ENCODE measurements at places on chromosomes 6 and 20. TPM values are rescaled to one million over a fixed set of nuclear protein-coding genes. Genes with fewer than 3 reads are reported as not detected.

Gene SCRT2
- total RNA-seq, result not detected

Gene RNF182
- not detected for total RNA-seq

Gene SMLR1
- not detected for total RNA-seq

Gene PDYN
- total RNA-seq, result not detected

DNA sequence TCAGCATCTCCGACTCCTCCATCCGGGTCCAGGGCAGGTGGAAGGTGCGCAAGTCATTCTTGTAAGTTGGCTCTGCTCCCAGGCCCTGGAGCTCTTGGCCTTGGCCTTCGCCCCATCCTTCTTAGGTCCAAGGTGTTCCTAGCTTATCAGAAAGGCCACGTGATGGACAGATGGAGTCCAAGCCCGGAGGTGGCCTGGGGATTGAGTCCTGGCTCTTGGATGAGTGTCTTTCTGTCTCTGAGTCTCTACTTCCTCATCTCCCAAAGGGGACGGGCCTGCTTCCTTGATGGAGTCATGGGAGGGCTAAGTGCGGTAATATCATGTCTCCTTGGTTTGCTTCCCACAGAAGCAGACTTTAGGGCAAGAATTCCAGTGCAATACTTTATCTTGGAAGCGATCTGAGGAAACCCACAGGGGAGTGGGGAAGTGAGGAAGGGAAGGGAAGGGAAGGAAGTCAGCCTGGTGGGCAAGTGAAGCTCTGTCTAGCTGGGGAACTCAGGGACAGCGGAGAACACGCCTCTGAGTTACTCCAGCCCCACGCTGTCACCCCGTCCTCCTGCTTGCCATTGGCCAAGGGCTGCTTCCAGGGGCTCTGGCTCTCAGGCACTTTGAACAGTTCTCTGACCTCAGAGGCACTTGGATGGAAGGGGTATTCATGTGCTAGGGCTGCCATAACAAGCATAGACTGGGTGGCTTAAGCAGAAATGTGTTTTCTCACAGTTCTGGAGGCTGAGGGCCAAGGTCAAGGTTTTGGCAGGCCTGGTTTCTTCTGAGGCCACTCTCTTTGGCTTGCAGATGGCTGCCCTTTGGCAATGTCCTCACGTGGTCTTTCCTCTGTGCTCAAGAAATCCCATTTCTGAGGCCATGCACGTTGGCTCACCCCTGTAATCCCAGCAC, 4.8 kb downstream of the LBP start:
- H3K27me3 ChIP-seq, result no peaks in the 10 kb centered on the region
- H3K36me3 ChIP-seq, result no peaks in the 10 kb centered on the region
- no peaks in the 10 kb centered on the region for H3K4me1 ChIP-seq
- H3K27ac ChIP-seq, result no peak overlapping the region

- H3K27ac ChIP-seq, result no peak overlapping the region
- no peaks in the 10 kb centered on the region for H3K36me3 ChIP-seq
- H3K27me3 ChIP-seq, result no peaks in the 10 kb centered on the region
- no peak overlapping the region for H3K4me3 ChIP-seq
- no peak for DNase-seq
Measured at GRCh38 chr20:19808498-19808897, 50.4 kb downstream of the RIN2 start.

DNA sequence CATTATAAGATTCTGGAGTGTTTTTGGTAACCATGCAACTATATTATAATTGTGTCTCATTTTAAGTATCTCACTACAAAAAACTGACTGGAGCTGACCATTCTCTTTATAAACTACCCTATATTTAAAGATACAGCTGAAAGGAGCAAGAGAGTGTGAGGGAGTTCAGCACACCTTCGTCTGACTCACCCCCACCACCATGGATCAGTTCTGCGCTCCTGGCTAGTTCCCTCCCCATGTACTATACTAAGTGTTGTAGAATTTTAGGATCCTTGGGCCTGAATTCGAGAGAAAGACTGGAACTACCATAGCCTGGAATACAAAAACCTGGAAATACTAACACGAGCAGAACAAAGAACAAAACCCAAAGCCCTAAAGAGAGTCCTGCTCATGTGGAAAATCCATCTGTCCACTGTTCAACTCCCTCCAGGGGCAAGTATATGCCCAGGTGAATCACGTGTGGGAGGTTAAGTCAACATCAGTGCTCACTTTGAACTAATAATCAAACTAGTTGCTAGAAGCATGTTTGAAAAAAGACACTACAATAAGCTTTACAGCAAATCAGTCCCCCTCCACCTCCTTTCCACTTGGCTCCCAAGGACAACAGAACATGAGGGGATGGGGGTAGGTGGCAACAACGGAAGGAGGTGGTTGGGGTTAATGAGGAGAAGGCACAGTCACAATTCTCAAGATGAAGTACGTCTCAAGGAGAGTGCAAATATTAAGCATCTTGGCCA, 46.8 kb downstream of the ELOVL5 start:
- no peak for DNase-seq
- no peak overlapping the region for H3K4me3 ChIP-seq
- no peaks in the 10 kb centered on the region for H3K36me3 ChIP-seq
- H3K4me1 ChIP-seq, result peaks cover 58% of the 10 kb centered on the region

- H3K36me3 ChIP-seq, result no peaks in the 10 kb centered on the region
- H3K4me1 ChIP-seq, result peaks cover 58% of the 10 kb centered on the region
- no peak overlapping the region for H3K4me3 ChIP-seq
- no peak overlapping the region for H3K27ac ChIP-seq
- DNase-seq, result no peak
Measured at GRCh38 chr6:14659841-14660240, 542.3 kb downstream of the CD83 start.

DNA sequence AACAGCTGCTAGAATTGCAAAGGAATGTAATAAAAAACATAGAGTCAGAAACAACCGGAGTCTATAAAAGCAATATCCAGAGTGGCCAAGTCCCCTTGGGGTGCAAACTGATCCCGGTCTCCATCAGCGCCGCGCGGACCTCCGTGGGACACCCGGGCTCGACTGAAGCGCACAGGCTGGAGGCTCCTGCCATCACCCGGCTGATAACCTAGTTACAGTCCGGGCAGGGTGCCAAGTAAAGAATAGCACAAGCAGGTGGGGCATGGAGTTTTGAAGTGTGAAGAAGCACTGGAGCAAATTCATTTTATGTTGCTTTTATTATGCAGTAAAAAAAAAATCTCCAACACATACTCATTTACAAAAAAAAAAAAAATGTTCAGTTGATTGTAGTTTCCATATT, 205.1 kb upstream of the GMDS start:
- no peak overlapping the region for H3K27ac ChIP-seq
- H3K4me1 ChIP-seq, result no peaks in the 10 kb centered on the region
- no peak for DNase-seq
- no peak overlapping the region for H3K4me3 ChIP-seq

GRCh38 chr6:167932468-167933276, 64.8 kb upstream of the KIF25 start:
- no peak overlapping the region for H3K27ac ChIP-seq
- H3K27me3 ChIP-seq, result no peaks in the 10 kb centered on the region
- H3K4me1 ChIP-seq, result no peaks in the 10 kb centered on the region
- no peaks in the 10 kb centered on the region for H3K36me3 ChIP-seq
- H3K4me3 ChIP-seq, result no peak overlapping the region
- DNase-seq, result no peak

GRCh38 chr6:36340618-36341454, 4.1 kb upstream of the BNIP5 start:
- DNase-seq, result peak; percentile 69
- peaks cover 4% of the 10 kb centered on the region for H3K4me1 ChIP-seq
- no peaks in the 10 kb centered on the region for H3K36me3 ChIP-seq
- no peak overlapping the region for H3K27ac ChIP-seq
- no peaks in the 10 kb centered on the region for H3K27me3 ChIP-seq

DNA sequence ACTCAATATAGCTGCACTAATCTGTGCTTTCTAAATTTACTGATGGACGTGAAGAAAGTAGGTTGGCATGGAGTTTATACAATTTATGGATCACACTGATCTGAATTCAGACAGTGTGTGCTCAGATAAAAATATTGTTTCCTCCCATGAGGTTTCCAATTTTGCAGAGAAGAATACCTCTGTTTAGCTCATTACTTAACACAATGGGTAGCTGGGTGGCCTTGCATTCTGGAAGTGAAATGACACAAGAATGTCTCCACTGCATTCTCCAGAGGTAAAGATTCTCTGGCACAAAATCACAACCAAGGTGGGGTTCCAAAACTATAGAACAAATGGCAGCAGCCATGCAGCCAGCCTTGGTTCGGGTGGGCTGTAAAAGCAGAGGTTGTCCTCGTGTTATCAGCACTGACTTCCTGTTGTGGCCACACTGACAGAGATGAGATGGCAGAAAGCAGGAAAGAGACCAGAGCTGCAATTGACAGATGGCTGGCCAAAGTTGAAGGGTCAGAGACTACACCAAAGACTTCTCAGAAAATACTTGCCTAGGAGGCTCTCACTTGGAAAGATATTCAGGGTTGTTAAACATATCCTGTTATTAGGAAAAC, 50.2 kb downstream of the HDAC2 start:
- H3K27ac ChIP-seq, result no peak overlapping the region
- no peaks in the 10 kb centered on the region for H3K36me3 ChIP-seq
- no peak overlapping the region for H3K4me3 ChIP-seq
- no peaks in the 10 kb centered on the region for H3K4me1 ChIP-seq
- no peaks in the 10 kb centered on the region for H3K27me3 ChIP-seq
- DNase-seq, result no peak

DNA sequence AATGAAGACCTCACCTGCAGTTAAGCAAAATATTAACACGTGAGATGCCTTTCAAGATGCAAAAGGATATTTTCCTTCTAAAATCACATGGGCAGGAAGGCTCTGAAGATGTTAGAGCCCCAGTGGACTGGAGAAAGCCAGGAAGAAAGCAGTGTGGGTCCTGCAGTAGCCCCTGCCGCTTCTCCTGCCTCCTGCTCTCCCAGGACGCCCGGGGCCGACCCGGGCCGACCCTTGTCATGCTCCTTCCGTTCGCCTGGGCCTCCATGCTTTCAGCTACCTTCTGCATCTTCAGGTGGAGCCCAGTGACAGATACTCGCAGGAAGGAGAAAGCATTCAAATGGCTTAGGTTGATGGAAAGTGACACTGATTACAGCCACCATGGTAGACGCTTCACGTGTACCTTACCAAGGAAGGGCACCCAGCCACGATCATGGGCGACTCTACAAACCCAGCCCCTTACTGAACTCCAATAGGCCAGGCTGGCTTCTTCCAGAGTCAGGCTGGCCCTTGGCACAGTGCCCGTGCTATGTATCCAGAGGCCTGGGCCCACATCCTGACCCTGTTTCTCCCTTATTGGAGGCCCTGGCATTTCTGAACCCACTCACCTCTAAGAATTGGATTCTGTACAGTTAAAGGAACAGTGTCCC, 69.0 kb downstream of the TCP11 start:
- no peaks in the 10 kb centered on the region for H3K36me3 ChIP-seq
- no peak overlapping the region for H3K4me3 ChIP-seq
- no peaks in the 10 kb centered on the region for H3K4me1 ChIP-seq
- H3K27ac ChIP-seq, result no peak overlapping the region
- DNase-seq, result no peak
- no peaks in the 10 kb centered on the region for H3K27me3 ChIP-seq

GRCh38 chr6:15433511-15433861, 187.6 kb downstream of the JARID2 start:
- H3K27ac ChIP-seq, result no peak overlapping the region
- H3K4me1 ChIP-seq, result peaks cover 27% of the 10 kb centered on the region
- no peaks in the 10 kb centered on the region for H3K27me3 ChIP-seq
- no peak overlapping the region for H3K4me3 ChIP-seq

- no peak for DNase-seq
- H3K4me3 ChIP-seq, result no peak overlapping the region
Measured at GRCh38 chr20:62770916-62771315, 25.4 kb upstream of the MRGBP start.

DNA sequence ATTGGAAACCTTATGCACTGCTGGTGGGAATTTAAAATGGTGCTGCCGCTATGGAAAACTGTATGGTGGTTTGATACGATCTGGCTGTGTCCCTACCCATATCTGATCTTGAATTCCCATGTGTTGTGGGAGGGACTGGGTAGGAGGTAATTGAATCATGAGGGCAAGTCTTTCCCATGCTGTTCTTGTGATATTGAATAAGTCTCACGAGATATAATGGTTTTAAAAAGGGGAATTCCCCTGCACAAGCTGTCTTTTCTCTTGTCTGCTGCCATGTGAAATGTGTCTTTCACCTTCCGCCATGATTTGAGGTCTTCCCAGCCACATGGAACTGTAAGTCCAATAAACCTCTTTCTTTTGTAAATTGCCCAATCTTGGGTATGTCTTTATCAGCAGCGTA, 4.9 kb downstream of the TAP2 start:
- H3K27ac ChIP-seq, result no peak overlapping the region
- H3K4me3 ChIP-seq, result no peak overlapping the region
- no peak for DNase-seq
- H3K27me3 ChIP-seq, result no peaks in the 10 kb centered on the region

DNA sequence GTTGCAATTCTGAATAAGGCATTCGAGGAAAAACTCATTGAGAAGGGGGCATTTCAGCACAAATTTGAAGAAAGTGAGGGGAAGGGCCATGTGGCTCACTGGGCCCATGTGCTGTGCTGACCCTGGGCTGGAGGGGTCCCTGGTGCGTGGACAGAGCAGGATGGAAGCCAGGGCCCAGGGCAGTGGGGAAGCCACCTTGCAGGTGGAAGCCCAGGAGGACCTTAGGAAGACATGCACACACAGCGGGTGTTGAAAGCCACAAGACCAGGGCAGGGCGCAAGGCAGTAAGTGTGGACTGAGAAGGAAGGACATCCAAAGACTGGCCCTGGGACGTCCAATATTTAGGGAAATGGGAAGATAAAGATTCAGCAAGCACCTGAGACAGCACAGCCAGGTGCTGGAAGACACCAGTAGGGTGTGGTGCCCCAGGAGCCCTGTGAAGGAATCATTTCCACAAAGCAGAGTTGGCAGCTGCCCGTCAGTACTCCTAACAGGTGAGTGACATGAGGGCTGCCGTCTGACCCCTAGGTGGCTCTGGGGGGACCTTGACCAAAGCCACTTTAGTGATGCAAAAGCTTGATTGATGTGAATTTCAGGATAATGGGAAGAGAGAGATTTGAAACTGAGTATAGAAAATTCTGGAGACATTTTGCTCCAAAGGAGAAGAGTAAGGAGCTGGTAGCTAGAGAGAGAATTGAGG, 254.4 kb upstream of the EXOC2 start:
- no peaks in the 10 kb centered on the region for H3K36me3 ChIP-seq
- H3K4me1 ChIP-seq, result no peaks in the 10 kb centered on the region
- no peak overlapping the region for H3K4me3 ChIP-seq

GRCh38 chr6:42402184-42402583, 49.5 kb downstream of the TRERF1 start:
- H3K27ac ChIP-seq, result no peak overlapping the region
- H3K4me1 ChIP-seq, result peaks cover 51% of the 10 kb centered on the region
- DNase-seq, result no peak

DNA sequence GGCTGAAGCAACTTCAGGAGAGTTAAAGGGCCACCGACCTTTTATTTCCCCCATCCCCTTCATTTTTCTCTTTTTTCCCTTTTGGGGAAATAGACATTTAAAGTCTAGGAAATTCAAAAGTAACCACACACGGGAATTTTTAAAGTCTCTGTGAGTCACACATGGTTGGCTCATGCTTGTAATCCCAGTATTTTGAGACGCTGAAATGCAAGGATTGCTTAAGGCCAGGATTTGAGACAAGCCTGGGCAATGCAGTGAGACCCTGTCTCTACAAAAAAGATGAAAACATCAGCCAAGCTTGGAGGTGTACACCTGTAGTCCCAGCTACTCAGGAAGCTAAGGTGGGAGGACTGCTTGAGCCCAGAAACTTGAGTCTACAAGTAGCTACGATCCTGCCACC, 34.2 kb downstream of the KATNA1 start:
- no peaks in the 10 kb centered on the region for H3K4me1 ChIP-seq
- H3K27ac ChIP-seq, result no peak overlapping the region
- no peaks in the 10 kb centered on the region for H3K27me3 ChIP-seq
- H3K4me3 ChIP-seq, result no peak overlapping the region
- DNase-seq, result no peak
- H3K36me3 ChIP-seq, result no peaks in the 10 kb centered on the region

Data from naive thymus-derived CD4-positive, alpha-beta T cell (primary cell).